ENCODE measurements at places on chromosomes 3 and 15. TPM values are rescaled to one million over a fixed set of nuclear protein-coding genes. Genes with fewer than 3 reads are reported as not detected.

GRCh38 chr3:51257870-51258269, 127.2 kb upstream of the MANF start:
- no peak for DNase-seq

GRCh38 chr3:140421884-140422283, 256.0 kb upstream of the TRIM42 start:
- no peak for DNase-seq

- DNase-seq: no peak
These were observed 43.9 kb upstream of the RYK start for GRCh38 chr3:134294302-134295280.

GRCh38 chr3:13497386-13497785, 17.3 kb downstream of the HDAC11 start:
- DNase-seq: no peak

Gene IQCF5
- not detected for total RNA-seq

- no peak for DNase-seq
These were observed 22.0 kb downstream of the STARD5 start for GRCh38 chr15:81301815-81302399.

Gene APBA2
- total RNA-seq: 0.47 TPM

- DNase-seq: no peak
These were observed 93.4 kb upstream of the NR2E3 start for GRCh38 chr15:71716990-71717389.

DNA sequence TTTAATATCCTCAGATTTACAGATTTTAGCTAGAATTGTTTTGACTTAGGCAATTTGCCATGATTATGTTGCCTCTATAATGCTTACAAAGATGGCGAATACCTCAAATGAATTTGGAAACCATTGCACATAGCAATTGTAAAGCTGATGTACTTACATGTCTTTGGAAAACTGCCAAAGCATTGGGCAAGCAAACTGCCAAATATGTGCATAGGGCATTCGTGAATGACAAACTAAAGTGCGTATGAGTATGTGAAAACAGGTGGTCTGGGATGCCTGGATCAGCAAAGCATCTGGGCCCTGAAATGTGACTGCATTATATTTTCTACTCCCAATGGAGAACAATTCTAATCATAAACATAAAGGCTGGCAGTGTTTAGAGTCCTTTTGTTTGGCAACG, 445.3 kb upstream of the ROBO1 start:
- DNase-seq: no peak

- DNase-seq: no peak
These were observed 464.9 kb downstream of the TAFA4 start for GRCh38 chr3:68467465-68467864.

DNA sequence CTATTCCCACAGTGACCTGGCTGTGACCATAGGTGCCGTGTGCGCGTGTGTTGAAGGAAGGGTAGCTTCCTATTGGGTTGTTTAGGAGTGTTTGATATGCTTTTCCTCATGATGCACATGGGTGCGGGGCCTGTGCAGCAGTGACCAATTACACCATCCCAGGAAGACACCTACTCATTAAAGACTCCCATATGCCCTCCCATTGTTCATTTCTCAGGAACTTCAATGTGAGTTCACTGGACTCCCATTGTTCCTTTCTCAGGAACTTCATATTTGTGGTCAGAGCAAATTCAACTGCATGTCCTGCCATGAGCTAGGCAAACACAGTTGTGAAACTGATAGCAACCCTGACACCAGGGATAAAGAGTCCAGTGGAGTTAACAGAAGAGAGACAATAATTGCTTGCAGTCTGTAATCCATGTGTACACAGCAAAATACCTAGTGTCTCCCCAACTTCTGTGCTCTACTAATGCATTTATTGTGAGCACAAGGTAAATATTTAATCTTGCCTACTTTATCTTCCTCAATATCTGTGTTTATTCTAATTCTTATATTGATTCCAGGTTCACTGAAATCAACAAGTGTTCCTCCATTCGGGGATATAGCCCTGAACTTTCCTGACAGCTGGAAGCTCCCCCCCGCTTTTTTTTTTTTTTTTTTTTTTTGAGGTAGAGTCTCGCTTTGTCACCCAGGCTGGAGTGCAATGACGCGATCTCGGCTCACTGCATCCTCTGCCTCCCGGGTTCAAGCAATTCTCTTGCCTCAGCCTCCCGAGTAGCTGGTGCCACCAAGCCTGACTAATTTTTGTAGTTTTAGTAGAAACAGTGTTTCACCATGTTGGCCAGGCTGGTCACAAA, 57.5 kb upstream of the GCNT3 start:
- DNase-seq: no peak

GRCh38 chr3:186532598-186533072, 11.5 kb downstream of the CRYGS start:
- no peak for DNase-seq

Gene SLC28A2
- not detected for total RNA-seq

Gene LRRC49
- total RNA-seq: 23.4 TPM

DNA sequence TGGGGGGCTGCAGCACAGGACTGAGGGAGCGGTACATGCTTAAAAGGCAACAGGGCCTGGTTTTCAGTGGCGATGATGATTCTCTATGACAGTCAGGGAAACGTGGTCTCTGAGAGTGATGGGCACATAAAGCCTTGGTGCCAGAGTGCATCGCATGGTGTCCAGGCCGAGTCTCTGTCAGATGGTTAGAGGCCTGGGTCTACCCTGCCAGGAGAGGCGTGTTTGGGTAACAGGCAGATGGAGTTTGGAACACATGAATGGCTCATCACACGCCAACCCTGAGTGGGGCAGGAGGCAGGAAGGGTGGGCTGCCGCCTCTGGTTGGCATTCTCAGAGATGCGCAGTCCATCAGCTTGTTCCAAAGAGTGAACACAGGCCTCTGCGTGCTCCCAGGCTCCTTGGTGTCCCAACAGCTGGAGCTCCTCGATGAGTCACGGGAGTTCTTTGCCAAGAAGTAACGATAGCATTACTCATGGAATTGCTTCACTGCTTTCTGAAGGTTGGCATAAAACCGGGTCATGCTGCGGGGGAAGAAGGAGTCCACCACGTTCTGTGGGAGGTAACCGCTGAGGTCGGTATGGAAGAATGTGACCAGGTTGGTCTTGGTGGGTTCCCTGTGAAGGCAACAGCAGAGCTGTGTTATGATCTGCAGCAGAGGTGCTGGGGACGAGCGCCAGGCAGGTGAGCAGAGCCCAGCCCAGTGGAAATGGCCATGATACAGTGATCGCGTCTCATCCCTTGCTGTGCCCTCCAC, 11.0 kb downstream of the STARD5 start:
- DNase-seq: peak; percentile 93

GRCh38 chr3:69791106-69791505, 51.8 kb downstream of the MITF start:
- DNase-seq: peak; percentile 89

- no peak for DNase-seq
These were observed 59.2 kb downstream of the RSRC1 start for GRCh38 chr3:158169091-158169491.

Measured in right atrium auricular region (tissue), 2 donors.